T-helper 22 cell (primary cell): ENCODE measurements at places on chromosomes 11 and 22.

GRCh38 chr22:27267145-27267544, 534.4 kb downstream of the MN1 start:
- no peak for DNase-seq

DNA sequence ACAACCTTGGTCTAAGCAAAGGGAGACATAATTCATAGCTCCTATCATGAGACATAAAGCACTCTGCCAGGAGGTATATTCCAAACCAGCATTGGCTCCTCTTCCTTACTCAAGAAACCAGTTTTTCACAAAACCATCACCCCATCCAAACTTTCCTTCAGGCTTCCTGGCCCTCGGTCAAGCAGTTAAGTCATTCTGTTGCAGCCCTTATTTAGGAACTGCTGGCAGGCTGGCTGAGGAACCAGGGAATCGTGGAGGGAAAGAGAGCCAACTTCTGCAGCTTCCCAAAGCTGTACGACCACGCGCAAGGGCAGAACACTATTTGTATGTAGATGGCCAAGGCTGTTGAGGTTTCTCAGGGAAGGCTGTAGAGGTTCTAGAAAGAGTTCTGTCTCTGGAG, 680 bp downstream of the IFT46 start:
- no peak for DNase-seq

DNA sequence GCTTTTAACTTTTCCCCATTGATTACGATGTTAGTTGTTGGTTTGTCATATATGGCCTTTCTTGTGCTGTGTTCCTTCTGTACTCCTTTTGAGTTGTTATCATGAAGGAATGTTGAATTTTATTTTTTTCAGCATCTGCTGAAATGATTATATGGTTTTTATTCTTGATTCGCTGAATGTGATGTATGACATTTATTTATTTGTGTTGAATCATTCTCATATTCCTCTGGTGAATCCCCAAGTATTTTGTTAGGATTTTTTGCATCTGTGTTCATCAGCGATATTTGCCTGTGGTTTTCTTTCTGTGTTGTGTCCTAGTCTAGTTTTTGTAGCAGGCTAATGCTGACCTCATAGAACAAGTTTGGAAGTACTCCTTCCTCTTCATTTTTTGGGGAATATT, 78.2 kb downstream of the GGT1 start:
- no peak for DNase-seq

GRCh38 chr11:77072851-77073327, 6.1 kb downstream of the CAPN5 start:
- DNase-seq = no peak

GRCh38 chr11:115178705-115179104, 325.5 kb downstream of the CADM1 start:
- DNase-seq = no peak

DNA sequence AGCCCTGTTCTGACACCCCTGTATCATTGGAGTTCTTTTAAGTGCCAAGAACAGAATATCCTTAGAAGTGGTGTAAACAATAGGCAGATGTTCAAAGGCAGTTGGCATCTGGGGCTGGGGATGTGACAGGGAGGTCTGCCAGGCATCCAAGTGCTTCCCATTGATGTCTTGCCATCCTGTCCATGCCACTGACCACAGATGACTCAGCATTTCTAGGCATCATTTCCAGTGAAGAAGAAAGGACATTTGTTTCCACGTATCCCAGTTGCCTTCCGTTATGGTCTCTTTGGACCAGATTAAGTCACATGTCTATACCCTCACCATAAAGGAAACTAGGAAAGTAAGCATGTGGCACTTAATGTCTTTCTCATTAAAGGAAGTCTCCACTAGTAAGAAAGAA, 76.7 kb upstream of the BARX2 start:
- no peak for DNase-seq

- no peak for DNase-seq
Measured at GRCh38 chr22:33919391-33920196, 682 bp downstream of the LARGE1 start.

- DNase-seq = no peak
Measured at GRCh38 chr11:41519696-41520095, 60.2 kb upstream of the LRRC4C start.

GRCh38 chr11:130066338-130066737, 3.4 kb upstream of the APLP2 start:
- DNase-seq = no peak

DNA sequence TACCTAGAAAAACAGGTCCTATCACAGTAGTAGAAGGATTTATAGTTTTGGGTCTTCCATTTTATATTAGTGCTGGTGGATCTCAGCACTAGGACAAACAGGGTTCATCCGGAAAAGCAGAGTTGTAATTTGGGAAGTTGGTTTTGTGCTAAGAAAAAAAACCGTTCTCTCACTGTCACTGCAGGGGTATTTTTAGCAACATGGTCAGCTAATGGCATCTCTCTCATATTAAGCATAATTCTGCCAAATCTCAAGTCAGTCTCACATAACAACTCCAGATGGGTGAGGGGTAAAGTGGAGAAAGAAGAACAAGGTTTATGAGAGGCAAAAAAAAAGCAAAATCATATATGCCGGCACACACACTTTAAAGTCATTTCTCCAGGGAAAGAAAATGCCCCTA, 51.6 kb upstream of the GDPD4 start:
- no peak for DNase-seq

DNA sequence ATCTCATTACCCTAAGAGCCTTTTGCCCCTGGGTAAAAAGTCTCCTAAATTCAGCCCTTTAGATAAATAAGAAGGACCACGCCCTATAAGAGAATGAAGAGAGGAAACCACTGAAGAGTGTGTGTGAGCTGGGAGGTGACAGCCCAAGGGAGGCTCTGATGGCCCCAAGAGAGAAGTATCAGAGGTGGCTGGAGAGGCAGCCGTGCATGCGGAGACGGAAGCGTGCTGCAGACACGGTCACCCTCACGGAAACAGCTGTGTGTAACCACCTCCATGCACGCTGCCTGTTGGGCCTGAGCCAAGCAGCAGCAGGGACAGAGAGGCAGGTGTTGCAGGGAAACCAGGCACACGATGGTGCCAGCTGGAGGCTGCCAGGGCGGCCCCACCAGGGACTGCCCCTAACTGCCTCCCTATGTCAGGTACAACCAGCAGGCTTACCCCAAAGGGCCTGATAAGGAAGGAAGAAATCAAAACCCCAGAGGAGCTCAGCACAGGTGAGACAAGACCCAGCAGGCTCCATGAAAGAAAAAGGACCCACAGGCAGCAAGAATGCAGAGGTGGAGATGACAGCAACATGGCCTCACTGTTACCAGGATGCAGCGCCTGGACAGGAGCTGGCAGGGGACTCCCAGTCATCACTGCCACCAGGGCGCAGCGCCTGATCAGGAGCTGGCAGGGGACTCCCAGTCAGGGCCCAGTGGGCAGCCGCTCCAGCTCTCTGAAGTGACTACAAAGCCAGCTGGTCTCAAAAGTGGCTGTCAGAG, 7.8 kb downstream of the LARGE2 start:
- peak; percentile 25 for DNase-seq

- DNase-seq = no peak
Measured at GRCh38 chr22:40479126-40479800, 108.9 kb downstream of the SGSM3 start.

- no peak for DNase-seq
Measured at GRCh38 chr11:12802418-12803085, 128.3 kb downstream of the TEAD1 start.

DNA sequence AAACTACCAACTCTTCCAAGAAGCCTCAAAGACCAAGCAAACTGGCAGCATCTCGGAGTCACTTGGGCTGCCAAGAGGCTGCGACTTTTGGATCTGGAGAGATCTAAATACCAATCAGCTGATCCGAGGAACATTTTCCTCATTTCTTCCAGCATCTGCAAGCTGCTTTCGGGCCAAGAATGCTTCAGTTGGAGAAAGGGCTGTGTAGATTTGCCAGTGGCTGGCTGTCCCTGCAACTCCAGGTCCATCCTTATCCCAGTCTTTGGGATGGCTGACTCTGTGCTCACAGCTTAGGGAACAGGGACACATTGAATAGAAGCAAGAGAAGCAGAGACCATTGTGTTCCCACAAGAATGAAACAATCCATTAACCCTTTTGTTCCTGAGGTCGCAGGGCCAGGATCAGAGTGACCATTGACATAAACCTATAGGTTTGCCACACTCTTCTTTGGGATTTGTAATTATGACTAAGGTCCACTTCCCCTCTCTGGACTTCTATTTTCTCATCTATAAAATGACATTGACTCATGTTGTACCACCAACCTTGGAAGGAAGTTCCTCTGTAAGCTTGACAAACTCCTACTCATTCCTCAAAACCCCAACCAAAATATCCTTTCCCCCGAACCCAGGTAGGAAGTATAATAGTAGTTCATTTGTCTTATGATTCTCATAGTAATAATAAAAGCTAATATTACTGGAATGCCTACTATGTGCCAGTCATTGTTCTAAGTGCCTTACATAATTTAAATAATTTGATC, 340.8 kb downstream of the MN1 start:
- no peak for DNase-seq

GRCh38 chr11:36402568-36403170, 106.6 kb downstream of the PRR5L start:
- no peak for DNase-seq

GRCh38 chr11:100805506-100806199, 118.6 kb downstream of the ARHGAP42 start:
- no peak for DNase-seq

- DNase-seq = no peak
Measured at GRCh38 chr11:104060820-104061219, 24.4 kb downstream of the DDI1 start.

DNA sequence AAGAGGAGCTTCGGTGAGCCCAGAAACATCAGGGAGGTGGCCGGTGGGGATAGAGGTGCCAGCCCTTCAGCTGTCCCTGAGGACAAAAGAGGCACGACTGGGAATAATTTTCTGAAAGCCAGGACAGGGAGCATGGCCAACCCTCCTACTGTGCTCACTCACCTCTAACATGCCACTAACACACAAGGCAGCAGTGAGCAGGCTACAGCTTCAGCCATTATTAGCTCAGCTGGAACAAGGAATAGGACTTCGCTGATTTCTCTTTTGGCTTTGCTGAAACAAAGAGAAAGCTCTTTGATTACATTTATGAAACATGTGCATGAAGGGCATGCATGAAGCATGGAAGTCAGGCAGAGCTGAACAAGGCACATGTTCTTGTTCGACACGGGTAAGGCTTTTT, 12.1 kb upstream of the OR10A5 start:
- DNase-seq = no peak

DNA sequence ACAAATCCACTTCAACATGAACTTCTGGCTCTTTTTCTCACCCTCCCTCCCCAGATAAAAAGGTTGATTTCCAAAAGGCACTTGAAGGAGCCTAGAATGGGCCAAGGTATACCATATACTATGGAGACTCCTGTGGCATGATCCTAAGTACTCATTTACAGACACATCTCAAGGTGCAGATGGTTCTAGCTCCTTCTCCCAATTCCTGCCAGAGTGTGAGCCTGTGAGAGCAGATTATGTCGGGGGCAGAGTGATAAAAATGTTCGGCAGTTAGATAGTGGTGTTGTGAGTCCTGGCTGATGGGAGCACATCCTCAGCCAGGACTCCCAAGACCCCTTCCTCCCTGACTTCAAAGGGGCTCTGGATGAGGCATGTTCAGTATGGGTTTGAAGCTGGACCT, 8.2 kb upstream of the SEC14L3 start:
- no peak for DNase-seq

GRCh38 chr11:74278721-74279161, 32.7 kb downstream of the P4HA3 start:
- no peak for DNase-seq

GRCh38 chr11:134521452-134522289, 109.6 kb upstream of the B3GAT1 start:
- no peak for DNase-seq

- no peak for DNase-seq
Measured at GRCh38 chr11:8070417-8071115, 10.4 kb upstream of the TUB start.

DNA sequence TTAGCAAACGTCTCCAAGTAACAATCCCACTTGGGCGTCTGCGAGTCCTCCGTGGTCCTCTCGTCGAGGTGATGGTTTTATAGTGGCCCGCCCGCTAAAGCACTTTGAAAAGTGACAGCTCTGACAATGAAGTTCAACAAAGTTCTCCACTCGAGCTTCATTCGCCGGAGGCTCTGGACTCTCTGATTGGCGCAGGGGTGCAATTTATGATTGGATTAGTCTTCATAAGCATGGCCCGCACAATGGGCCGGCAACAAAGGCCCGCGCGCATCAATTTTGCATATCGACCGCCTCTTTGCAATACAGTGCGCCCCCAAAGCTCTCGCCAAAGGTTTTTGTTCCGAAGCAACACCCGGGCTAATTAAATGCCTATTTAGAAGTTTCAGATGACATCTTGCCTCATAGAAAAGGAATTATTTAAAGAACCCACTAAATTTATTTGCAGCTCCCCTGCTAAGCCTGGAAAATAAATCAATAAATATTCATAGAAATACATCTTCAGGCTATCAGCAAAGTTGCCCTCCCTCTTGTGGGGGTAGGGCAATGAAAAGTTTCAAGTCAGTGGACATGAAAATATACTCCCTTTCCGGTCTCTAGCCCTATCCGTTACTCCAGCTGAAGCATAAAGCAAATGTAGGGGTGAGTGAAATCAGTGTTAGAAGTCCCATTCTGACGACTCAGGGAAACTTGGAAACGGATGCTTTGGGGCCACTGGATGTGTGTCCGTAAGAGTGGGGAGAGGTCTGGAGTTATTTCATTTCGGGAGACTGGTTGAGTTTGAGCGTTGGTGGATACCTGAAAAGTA, at the start of gene DBX1:
DBX1 (minus strand) TSS at position 51 of the 805 bp plus-strand sequence. CDS start 151 bp downstream, outside the sequence.
- DNase-seq = no peak

GRCh38 chr22:22076932-22077703, 94.5 kb upstream of the TOP3B start:
- DNase-seq = no peak

DNA sequence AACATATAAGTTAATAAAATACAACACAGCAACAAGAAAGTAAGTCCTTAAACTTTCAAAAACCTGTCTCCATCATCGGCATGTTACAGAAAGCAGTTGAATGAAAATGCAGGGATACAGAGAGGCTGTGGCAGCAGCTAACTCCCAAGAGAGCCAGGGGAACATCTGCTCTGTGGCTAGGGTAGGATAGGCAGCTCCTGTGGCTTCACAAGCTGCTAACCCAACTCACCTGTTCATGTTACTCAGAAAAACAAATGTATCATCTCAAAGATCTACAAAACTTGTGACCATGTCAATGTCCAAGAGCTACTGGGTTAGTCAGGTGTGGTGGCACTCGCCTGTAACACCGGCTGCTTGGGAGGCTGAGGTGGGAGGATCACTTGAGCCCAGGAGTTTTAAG, 15.2 kb upstream of the PLAAT3 start:
- no peak for DNase-seq
